ENCODE measurements at places on chromosomes 5 and 9. TPM values are rescaled to one million over a fixed set of nuclear protein-coding genes. Genes with fewer than 3 reads are reported as not detected.

DNA sequence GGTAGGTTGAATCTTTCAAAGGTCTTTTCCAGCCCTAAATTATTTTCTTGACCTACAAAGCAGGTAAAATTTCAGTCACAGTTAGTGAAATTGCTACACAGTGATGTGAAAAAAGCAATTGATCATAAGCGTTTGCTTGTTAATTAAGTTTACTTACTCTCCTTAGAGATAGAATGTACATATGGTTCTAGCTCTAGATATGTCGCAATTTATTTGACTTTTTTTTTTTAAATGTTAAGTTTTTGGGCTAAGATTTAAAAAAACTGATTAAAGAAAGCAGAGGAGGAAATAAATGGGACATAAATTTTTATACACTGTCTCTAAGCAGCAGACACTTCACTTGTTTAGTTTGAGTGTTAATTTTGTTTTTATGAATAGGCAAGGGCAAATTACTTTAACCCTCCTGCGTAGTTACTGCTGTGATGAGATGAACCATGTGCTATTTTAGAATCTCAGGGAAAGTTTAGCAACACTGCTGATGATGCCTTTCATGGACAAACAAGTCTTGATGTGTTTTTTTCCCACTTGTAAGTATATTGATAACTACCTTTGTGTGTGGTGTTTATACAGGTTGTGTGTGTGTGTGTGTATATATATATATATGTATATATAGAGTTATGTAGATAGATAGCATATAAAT, 38.3 kb upstream of the FAM120AOS start:
- no peak for DNase-seq

The PTCH1 gene
- 4.7 TPM for total RNA-seq

The BTNL3 gene
- total RNA-seq = not detected

The TMC1 gene
- total RNA-seq = 0.82 TPM

GRCh38 chr5:116626945-116627679, 52.5 kb upstream of the SEMA6A start:
- no peak for DNase-seq

GRCh38 chr9:90927496-90927895, 125.9 kb downstream of the SYK start:
- no peak for DNase-seq

GRCh38 chr5:112002376-112002775, 245.4 kb upstream of the NREP start:
- no peak for DNase-seq

GRCh38 chr5:73748510-73749400, 122.8 kb downstream of the ARHGEF28 start:
- no peak for DNase-seq

DNA sequence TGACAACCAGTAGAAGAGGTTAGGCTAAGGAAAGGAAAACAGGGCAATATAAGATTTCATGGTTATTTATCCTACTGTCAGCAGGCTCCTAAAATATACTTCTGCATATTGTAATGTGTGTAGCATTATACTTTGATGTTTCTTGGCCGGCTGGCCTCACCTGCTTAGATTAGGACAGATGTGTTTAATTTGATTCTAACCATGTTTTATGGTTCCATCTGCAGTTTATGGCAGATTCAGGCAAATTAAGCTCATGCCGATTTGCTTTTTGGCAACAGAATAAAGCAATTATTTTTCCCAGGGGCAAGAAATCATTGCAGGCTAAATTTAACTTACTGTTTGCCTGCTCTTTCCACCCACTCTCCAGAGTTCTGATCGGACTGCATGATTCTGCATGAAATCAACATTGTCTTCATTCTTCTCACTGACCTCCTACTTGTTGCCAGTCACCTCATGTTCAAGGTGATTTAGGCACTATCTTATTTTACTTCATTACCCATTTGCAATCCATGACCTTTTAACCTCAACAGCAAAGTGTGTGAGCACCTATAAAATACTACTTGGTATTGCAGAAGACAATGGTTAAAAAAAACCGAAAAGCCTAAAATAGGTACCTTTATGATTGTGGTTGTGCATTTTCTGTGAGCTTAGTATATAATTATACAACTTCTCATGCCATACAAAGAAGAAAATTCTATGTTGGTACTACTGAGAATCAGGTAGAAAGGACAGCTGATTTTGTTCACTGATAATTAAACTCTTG, 125.2 kb downstream of the EDIL3 start:
- no peak for DNase-seq

The SLCO6A1 gene
- not detected for total RNA-seq

GRCh38 chr5:57626703-57627102, 144.1 kb upstream of the ACTBL2 start:
- no peak for DNase-seq

The CSF2 gene
- total RNA-seq = 31.6 TPM

The NAA35 gene
- 14.8 TPM for total RNA-seq
